ENCODE measurements at places on chromosomes 11 and 22.

GRCh38 chr11:12160680-12161079 lies 50.3 kb downstream of the MICAL2 start:
- DNase-seq, result no peak

DNA sequence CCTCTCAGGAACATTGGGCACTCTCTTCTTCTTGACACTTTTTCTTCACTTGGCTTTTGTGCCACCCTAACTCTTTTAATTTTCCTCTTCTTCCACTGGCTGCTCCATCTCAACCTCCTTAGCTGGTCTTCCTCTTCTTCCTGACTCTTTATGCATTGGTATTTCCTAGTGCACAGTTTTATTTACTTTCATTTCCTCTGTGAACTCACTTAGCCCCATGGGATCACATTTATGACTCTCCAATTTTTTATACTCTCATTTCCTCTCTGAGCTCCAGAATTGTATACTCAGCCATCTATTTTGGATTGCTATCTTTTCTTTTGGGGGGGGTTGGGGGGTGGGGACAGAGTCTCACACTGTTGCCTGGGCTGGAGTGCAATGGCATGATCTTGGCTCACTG lies 38.5 kb upstream of the LARGE1 start:
- DNase-seq, result no peak

DNA sequence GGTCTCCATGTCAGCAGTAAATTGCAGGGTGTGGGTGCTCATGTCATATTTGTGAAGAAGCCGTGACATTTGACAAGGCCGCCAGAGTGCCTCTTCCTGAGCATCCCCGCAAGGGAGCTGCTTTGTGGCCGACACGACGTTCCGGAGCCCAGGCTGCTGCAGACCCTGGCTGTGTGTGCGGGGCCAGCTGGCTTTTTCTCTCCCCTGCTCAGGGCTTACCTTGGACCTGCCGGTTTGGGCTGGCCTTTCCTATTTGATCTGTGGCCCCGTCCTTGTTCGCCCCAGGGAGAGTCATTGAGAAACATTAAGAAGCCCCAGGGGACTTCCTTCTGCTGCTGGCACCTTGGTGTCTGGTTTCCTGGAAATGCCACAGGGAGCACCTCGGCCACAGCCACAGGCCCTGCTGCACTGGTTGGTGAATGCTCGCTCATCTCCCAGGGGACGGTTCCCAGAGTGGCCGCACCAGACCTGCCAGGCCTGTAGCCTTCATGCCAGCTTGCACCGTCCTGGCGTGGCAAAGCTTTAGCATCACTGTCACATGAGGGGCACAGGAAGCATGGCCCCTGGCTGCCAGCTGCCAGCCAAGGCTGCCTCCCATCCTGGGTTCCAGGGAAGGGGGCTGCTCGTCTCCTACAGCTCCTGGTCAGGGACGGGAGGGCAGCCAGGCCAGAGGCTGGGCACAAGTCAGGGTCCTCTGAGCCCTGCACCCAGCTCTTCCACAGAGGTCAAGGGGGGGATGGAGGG lies 5.4 kb downstream of the GRK2 start:
- DNase-seq, result no peak

DNA sequence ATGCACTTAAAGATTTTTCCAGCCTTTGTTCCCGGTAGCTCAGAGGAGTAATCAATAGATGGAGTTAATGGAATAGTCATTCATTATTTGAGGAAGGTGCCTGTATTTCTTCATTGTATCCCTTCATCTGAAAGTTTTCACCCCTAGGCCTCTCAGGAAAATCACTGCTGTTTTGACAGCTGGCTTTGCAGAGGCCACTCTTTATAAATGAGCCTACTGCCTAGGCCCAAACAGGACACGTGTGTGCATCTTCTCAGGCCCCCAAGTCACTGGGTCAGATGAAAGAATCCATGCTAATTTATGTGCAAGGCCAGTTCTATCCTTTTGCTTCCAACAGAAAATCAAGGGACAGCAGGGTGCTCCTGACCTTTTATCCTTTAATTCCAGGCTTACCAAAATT lies 76.8 kb downstream of the MPPED2 start:
- no peak for DNase-seq

DNA sequence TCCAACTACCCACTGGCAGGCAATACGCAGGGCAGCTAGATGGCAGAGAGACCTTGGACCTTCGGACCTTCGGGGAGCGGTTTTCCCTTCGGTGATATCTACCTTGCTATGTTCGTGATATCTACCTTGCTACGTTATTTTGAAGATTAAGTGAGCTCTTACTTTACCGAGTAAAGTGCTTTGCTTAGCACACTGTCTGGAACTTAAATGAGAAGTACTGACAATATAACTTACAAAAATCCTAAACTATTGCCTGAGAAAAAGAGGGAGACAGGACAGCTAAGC lies 1.0 kb upstream of the PRDM10 start:
- DNase-seq, result no peak

DNA sequence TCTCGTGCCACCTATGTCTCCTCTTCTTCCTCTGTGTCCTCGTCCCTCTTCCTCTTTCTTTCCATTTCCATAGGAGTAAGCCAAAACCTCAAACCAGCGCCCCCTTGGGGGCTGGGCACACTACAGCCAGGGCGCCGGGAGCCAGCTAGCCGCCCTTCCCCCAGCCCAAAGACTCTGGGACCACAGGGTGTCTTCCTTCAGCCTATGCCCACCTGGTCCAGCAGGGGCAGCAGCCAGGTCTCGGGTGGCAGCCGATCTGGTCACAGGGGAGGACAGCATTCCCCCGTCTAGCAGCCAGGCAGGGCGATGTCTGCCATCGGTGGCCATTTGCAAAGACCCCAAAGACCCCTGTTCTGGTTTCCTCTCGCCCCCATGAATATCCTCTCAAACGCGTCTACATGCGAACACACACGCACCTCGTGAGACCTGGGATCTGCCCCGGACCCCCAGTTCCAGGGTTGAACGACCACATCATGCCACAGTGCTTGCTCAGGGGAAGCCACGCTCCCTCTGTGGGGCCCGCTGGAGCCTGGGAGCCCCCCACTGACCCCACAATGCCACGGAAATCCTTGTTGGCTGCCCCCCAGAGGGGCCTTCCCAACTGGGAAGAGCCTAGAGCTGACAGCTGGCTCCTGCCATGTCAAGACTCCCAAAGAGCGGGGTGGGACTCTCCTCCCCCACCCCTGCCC lies 546.0 kb upstream of the CCDC179 start:
- no peak for DNase-seq

DNA sequence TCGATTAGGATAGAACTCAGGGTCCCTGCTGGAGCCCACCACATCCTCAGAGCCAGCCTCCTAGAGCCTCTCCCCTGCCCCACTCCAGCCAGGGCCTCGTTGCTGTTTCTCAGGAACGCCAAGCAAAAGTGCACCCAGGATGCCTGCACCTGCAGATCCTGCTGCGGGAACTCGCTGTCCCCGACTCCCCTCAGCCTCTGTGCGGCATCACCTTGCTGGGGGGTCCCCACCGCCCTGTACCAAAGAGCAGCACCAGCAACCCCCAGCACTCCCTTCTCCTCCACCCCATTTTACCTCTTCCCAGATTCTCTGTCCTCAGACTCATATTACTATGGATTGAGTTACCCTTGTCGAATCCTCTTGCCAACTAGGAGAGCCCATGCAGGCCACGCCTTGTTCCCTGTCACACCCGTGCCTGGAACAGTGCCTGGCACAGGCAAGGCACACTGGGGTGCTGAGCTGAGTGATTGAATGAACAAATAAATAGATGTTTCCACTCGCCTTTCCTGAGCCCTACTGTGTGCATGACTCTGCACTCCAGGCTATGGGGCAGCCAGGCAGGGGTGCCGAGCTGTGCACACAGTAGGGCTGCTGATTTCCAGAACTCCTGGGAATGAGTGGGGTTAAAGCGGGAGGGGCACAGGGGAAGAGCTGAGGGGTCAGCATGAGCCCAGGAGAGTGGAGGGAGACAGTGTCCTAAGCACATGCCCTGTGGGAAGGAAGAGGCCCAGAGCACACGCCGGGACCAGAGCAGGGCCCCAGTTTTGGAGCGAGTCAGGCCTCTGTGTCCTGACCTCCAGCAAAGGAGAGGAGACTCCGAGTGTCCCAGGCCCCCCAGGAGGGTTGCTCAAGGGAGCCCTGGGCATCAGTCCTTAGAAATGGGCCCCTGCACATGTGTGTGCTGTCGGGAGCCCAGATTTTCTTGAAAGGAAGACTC lies 44.3 kb downstream of the LINC01488 start:
- no peak for DNase-seq

- no peak for DNase-seq
Measured at GRCh38 chr11:67494371-67495233, 10.6 kb downstream of the PITPNM1 start.

GRCh38 chr11:125201525-125202141 lies 37.1 kb downstream of the PKNOX2 start:
- DNase-seq, result peak; percentile 70

DNA sequence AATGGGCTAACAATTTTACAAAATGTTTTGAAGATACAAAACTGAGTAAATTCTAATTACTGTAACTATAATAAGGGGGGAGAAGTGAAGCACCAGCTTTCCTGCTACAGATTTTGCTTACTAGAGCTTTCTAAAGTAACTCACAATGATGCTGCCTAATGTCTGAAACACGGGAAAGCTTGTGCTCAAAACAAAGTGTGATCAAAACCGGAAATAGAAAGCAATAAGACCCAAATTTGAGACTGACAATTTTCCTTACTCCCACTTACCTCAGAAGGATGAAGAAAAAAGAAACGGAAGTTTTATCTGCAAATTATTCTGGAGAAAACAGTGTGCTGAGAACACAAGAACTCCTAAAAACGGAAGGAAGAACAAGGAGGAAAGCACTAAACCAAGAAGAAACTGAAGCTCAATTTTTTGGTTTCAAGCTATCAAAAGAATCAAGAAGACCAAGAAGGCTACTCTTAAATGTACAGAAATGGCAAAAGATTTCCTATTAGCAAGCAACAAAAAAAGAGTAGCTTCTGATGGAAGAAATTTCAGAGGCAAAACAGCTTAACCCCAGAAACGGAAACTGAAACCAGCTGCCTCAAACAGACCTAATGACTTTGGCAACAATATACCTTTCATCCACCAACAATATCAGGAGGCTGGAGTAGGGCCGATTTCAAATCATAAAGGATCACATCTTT lies 33.4 kb downstream of the AMBRA1 start:
- DNase-seq, result no peak

DNA sequence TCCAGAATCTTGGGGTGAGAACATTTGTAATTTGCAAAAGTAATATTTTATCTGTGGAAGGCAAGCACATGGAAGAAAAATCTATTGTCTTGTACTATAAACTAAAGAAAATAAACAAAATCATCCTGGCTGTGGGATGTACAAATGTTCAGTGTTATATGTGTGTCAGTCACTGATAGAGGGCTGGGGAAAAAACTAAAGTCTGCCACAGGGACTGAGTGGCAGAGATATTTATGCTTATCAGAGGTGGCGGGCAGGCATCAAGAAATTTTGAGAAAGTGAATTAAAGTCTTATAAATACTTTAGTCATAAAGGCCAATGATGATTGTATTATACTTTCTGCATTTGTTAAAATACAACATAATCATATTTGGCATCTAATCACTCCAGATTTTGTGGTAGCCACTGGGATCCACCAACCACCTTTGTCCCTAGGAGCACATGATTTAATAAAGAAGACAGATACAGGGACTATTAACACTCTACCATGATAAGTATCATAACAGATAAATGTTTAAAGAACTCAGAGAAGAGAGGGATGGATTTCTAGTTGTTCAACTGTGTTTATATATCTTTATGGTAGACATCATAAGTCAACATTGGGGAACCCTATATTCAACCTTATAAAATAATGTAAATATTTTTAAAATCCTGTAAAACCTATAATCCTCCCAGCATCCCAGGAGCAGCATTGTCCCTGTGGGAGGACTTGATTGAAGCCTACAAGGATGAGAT lies 2.6 kb upstream of the ENDOD1 start:
- DNase-seq, result no peak

DNA sequence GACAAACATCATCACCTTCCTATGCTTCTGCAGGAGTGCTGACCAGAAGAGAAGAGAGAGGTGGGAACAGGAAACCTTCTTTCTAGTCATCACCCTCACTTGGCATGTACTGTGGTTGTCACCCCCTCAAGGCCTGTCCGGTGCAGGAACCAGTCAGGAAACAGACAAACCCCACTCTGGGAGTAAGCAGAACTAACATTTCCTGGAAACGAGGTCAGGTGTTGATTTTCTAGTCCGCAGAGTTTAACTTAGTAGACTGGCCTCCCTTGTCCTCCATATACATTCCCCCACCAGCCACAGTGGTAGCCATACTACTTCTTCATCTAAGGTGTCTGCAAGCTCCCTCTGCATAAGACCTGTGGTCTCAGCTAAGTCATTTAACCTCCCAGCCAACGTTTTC lies 80.7 kb upstream of the NCAM1 start:
- DNase-seq, result no peak

- no peak for DNase-seq
Measured at GRCh38 chr22:42842658-42843370, 14.3 kb downstream of the ARFGAP3 start.

- DNase-seq, result no peak
Measured at GRCh38 chr11:108122166-108122628, 830 bp downstream of the ACAT1 start.

- peak; percentile 50 for DNase-seq
Measured at GRCh38 chr22:45880716-45881523, 96.0 kb downstream of the WNT7B start.

GRCh38 chr22:38843201-38843656 lies 599 bp downstream of the NPTXR start:
- DNase-seq, result peak; percentile 73

GRCh38 chr11:31877083-31877482 lies 66.0 kb upstream of the PAX6 start:
- DNase-seq, result no peak

DNA sequence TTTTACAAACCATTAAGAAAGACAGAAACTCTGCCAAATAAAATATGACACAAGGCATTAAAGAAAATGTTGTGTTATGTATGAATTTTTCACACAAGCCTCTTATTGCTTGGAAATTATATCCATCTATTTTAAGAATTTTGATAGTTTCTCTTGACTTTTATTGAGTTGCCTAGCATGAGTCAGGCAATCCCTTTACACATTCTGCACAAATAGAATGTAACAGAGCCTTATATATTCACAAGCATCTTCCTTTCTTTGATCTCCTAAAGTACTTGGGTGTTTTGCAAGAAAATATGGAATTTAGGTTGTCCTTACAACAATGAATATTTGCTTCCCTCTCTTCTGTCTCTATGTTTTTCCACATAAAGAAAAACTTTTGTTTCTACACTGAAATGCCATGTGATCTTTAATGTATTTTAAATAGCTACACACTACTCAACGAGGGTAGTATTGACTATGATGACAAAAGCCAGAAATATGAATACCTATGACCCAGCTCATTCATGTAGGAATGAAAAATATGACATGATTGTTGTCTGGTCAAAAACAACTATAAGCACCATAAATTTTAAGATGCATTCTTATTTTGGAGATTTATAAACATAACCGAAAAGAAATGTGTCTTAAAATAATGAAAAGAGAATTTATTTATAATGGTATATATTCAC lies 398.8 kb downstream of the GUCY1A2 start:
- DNase-seq, result no peak

Data from dorsolateral prefrontal cortex (tissue), 122 donors.